Tibial nerve (tissue), 4 donors: ENCODE measurements at places on chromosomes 11 and 22. TPM values are rescaled to one million over a fixed set of nuclear protein-coding genes. Genes with fewer than 3 reads are reported as not detected.

GGT1 gene
- total RNA-seq, result 16.9 TPM

PRR14L gene
- total RNA-seq, result 27.1 TPM

- no peak for DNase-seq
Measured at GRCh38 chr22:35959121-35959800, 69.4 kb downstream of the RBFOX2 start.

TSSK2 gene
- total RNA-seq, result 0.30 TPM

GRCh38 chr11:86888164-86889000, 66.8 kb downstream of the FZD4 start:
- DNase-seq, result no peak

DNA sequence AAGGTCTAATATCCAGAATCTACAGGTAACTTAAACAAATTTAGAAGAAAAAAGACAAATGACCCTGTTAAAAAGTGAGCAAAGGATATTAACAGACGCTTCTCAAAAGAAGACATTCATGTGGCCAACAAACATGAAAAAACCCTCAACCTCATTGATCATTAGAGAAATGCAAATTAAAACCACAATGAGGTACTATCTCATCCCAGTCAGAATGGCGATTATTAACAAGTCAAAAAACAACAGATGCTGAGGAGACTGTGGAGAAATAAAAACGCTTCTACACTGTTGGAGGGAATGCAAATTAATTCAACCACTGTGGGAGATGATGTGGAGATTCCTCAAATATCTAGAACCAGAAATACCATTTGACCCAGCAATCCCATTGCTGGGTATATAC, 67.2 kb downstream of the SLC17A6 start:
- no peak for DNase-seq

GVQW3 gene
- total RNA-seq, result 8.1 TPM
